ENCODE measurements at places on chromosomes 13 and 19. TPM values are rescaled to one million over a fixed set of nuclear protein-coding genes. Genes with fewer than 3 reads are reported as not detected.

The FBXO17 gene
- 10.6 TPM for total RNA-seq

DNA sequence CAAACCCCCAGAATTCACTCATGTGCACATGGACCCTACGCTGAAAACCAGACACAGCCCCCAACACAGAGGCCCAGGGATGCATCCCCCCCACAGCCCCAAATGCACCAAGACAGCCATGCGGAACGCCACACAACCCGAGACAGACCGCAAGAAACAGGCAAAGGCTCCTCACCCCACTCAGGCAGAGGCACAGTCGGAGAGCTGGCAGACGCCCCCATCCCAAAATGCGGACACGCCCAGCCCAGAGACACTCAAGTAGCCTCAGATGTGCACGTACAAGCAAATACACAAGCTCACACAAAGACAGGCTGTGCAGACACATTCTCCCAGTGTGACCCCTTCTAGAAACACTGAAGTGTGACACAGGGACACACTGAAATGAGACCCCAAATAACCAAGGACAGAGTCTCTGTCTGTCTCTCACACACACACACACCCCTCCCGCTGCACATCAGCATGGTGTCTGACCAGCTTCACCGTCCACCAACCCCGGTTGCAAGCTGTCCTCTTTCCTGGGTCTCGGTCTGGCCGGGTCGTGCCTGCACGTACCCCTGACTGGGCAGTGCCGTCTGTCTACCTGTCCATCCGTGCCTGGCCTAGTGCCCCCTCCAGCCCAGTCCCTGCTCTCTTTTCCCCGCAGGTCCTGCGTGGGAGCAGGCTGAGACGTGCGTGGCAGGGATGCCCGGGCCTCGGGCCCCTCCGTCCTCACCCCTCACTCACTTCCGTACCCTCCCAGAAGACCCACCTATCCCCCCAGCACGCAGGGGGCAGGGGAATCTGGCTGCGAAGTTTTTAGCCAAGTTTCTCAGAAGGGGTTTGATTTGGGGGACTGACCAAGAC, 16.1 kb downstream of the ERFL start:
- DNase-seq: no peak

DNA sequence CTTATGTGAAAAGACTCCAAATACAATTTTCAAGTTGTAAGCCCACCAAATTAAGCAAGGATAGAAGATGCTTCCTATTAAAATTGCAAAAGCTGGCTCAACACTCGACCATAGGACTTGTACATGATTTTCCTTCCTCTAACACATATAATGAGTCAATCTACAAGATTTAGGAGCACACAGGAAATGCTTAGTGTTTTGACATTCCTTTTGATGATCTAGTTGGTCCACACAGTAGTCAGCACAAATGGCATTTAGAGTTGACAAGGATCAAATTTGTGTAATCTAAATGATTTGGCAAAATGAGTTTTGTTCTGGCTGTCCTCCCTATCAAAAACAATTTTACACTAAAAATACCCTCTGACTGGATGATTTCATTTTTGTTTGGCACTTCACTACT, 340.2 kb downstream of the DIAPH3 start:
- DNase-seq: no peak

GRCh38 chr13:36057041-36057440, 74.1 kb downstream of the DCLK1 start:
- DNase-seq: no peak
